ENCODE measurements at places on chromosomes 12 and 14.

DNA sequence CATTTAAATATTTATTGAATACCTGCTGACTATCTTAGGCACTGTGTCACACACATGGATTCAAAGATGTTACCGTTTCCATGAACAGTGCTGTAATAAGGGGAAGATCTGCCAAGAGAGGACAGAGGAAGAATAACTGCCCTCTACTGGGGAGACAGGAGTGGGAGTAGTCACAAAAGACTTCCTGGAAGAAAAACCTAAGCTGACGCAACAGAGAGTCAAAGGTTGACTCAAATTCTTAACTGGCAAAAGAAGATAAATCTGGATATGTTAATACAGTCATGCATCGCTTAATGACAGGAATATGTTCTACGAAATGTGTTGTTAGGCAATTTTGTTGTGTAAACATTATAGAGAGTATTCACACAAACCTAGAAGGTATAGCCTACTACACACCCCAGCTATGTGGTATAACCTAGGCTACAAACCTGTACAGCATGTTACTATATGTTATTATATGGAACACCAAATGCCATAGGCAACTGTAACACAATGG lies 51.5 kb downstream of the DCAF5 start:
- DNase-seq, result peak; percentile 13

DNA sequence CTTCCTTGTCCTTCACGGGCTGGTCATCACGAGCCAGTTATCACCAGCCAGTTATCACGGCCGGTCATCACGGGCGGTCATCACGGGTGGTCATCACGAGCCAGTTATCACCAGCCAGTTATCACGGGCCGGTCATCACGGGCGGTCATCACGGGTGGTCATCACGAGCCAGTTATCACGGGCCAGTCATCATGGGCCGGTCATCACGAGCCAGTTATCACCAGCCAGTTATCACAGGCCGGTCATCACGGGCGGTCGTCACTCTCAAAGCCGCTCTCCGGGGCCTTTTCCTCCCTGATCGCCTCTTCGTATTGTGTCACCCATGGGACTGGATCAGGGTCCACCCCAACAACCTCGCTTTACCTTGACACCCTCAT lies 13.9 kb upstream of the FBRSL1 start:
- DNase-seq, result no peak

DNA sequence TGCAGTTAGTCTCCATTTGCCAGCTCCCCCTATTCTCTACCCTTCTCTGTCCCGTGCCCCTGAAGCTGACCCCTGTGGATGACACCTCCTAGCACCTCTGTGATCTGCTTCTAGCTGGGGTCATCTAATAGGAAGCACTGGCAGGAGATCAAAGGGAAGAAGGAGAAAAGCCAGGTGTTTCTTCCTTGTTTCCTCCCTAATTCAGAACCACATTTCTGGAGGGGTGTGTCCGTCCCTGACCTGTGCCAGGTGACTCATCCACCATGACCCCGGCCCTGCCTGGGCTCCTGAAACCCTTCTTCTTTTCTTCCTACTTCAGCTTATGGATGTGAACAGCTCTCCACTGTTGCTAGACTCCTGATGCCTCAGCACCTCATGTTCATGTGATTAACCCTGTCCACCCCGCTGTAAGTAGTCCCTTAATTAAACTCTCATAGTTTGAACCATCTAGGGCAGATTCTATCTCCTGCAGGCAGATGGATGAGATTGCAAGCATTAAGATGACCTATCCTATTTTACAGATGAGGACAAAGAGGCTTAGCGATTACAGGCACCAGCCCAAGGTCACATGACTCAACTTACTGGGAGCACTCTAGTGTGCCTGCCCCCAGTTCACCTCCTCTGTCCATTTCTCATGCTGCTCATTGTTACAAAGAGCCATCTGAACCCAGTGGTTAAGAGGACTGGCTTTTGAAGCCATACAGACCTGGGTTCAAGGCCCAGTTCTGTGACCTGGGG lies 770.5 kb downstream of the MED13L start:
- no peak for DNase-seq

DNA sequence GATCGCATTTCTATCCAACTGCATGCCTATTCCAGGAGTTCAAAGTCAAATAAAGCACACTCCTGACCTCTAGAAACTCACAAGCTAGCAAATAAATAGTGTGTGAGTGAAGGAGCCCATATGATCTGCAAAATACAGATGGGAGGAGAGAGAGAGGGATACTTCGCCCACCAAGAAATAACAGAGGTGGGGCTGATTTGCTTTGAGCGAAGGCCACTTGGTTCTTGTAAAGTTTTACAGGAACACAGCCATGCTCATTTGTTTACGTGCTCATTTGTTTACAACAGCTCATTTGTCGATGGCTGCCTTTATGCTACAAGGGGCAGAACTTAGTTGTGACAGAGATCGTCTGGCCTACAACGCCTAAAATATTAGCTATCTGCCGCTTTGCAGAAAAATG lies 63.4 kb upstream of the GPATCH2L start:
- DNase-seq, result no peak

GRCh38 chr12:108078428-108078827 lies 50.7 kb upstream of the WSCD2 start:
- no peak for DNase-seq

DNA sequence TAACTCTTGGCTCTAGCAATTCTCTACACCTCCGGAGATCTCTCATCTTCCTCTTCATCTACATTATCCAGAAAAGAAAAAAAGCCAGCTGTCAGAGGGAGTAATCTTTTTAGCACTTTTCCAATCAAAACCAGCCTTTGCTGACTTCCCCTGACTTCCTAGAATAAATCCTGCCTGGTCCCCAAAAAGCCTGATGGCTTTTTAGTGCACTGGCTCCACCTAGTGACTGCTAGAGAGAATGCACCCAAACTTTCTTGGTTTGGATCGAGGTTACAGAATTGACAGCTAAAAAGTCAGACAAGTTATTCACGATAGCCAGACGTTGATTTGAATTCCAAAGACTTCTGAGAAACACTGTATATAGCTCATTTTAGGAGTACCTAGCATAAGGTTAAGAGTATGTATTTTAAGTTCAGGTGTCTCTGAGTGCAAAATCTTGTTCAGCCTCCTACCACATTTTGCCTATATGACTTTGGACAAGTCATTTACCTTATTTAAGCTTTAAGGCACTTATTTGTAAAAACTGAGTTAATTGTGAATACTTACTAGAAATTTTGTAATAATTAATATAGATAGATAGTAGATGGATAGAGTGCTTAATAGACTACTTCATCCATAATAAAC lies 185.7 kb upstream of the GRIN2B start:
- DNase-seq, result peak; percentile 43

DNA sequence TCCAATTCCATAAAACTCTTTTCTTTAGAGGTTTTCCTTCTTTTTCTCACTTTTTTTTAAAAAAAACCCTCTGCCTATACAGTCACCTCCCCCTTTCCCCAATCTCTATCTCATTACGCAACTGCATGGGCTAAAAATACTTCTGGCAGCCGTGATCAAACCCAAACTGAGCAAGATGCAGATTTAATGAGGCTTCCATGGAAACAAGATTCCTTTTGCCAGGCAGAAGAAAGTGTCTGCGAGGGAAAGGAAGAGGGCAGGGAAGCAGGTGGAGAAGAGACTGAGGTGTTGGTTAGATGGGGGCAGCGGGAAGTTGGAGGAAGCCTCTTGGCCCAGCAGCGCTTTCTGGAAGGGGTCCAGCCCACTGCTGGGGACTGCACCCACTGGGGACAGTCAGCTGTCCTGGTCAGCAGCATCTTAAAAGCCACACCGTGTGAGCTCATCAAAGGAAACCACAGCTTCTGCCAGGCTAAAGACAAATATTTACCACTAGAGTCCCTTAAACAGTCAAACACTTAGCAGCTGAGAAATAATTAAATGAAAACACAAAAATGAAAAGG lies 90.4 kb downstream of the SLC8A3 start:
- DNase-seq, result no peak

DNA sequence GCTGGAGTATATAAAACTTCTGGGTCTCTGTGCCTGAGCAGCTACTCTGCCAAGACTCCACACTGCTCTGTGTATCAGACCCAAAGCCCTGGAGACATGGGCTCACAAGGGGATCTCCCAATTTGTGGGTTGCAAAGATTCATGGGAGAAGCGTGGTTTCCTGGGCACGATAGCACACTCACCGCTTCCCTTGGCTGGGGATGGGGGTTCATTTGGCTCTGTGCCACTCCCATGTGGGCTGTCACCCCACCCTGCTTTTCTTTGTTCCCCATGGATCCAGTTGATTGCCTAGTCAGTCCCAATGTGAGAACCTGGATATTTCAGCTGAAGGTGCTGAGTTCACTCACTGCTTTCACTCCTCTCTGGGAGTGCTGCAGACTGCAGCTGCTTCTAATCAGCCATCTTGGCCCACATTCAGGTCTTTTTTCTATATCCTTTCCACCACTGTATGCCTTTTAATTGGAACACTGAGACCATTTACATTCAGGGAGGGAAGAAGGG lies 40.0 kb upstream of the PCNX4 start:
- DNase-seq, result no peak

GRCh38 chr12:47190905-47191304 lies 111.1 kb upstream of the AMIGO2 start:
- no peak for DNase-seq

DNA sequence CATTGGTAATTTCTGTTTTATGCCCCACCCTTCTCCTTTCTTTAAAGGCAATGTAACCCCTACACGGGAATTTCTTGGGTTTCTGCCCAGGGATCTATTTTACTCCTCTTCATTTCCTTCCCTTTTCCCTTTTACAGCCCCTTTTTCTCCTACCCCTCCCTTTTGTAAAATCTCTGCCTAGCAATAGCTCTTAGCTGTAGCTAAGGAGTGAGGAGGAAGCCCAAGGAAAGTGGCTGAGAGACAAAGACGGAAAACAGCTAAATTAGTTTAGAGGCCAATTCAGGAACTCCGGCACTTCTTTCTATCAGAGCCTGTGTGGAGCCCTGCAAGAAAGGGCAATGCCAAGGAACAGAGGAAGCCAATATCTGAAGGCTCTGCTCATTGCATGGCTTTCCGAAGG lies 40.3 kb downstream of the SOCS2 start:
- no peak for DNase-seq

DNA sequence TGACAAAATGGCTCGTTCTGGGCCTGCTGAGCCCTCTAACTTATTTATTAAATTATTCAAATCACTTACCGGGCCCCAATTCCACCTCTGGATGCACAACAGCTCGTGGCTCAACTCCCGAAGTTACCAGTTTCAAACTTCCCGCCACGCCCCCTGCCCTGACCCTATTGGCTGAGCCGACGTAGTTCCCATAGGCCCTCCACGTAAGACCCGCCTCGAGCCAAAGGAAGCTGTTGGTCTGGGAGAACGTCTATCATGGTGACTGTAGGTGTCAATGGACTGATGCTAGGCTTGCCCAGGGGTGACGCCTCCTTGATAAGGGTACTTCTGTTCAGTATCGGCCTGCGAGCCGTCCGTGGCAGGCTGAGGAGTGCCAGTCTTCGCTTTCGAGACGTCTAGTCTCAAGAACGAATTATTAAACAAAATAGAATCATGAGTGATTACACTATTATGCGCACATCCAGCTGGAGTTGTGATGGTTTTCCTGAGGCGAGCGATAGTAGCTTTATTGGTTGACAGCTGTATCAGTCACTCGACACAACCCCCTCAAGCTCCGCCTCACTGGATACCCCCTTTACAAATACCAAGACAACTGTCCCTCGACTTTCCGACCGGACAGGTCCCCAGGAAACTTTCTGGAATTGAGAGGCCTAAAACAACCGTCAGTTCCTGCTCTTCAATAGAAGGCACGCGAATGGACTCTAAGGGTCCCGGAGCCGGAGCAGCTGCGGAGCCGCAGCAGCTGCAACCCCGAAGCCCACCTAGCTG lies at the start of gene CDCA3:
Gene CDCA3 (minus strand): TSS at position 134 of the 768 bp plus-strand sequence. CDS start 334 bp downstream, outside the sequence.
- peak; percentile 94 for DNase-seq

DNA sequence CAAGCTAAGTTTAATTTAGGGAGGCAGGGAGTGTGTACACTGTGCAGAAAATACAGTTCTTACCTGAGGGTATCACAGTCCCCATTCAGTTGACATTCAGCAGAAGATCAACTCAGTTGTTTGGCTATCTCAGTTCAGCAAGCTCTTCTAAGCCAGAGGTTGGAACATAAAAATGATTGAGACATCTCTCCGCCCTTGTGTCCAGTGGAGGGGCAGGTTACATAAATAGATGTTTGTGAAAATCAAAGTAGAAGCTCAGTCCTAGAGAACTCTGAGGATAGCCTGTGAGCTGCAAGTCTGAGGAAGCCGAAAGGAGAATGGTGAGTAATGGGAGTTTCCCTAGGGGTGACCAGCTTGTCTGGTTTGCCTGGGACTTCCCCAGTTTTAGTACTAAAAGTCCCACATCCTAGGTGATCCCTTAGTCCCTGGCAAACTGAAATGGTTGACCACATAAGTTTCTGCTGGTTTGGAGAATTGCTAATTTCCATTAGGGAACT lies 251.4 kb upstream of the ATP2B1 start:
- peak; percentile 37 for DNase-seq

DNA sequence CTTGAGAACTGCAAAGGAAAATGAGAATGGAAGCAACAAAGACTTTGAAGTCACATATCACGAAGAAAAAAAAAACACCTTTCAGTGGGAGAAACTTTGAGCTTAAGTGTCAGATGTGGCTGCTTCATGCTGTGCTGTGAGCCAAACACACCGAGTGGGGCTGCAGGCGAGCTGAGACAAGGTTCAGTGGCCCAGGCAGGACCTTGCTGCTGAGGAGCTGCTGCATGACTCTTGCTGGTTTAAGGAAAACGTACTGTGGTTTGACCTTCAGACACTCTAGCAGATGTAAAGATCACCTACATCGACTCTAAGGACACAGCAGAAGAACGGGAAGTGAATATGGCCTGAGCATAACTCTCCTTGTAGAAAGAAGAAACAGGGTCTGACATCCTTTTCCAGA lies 118.1 kb upstream of the OR4E1 start:
- no peak for DNase-seq

GRCh38 chr12:57883700-57884099 lies 37.2 kb upstream of the CTDSP2 start:
- no peak for DNase-seq

All from stimulated activated CD4-positive, alpha-beta T cell treated with anti-CD3 and anti-CD28 coated beads, Interleukin-4, amount 100 ng/mL, for 24 hours (primary cell).